ENCODE measurements at places on chromosomes 2 and 18.

DNA sequence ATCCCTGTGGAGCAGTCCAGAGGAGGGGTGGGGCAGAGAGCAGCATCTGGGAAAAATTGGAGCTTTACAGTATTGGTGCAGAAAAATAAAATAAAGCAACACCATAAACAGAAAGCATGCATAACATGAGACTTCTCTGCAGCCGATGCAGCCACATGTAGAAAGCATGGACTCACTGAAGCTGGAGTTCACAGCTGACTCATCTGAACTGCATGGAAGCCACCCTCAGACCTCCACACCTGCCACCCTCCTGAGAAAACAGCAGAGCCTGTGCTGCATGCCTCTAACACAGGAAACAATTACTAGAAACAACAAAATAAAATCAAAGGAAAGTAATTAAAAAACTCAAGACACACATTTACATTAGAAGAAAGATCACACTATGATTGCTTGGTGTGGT is 169.4 kb upstream of the ALKAL2 start:
- no peak for DNase-seq

- peak; percentile 43 for DNase-seq
These were observed 175.8 kb downstream of the LOXHD1 start for GRCh38 chr18:46481048-46481846.

DNA sequence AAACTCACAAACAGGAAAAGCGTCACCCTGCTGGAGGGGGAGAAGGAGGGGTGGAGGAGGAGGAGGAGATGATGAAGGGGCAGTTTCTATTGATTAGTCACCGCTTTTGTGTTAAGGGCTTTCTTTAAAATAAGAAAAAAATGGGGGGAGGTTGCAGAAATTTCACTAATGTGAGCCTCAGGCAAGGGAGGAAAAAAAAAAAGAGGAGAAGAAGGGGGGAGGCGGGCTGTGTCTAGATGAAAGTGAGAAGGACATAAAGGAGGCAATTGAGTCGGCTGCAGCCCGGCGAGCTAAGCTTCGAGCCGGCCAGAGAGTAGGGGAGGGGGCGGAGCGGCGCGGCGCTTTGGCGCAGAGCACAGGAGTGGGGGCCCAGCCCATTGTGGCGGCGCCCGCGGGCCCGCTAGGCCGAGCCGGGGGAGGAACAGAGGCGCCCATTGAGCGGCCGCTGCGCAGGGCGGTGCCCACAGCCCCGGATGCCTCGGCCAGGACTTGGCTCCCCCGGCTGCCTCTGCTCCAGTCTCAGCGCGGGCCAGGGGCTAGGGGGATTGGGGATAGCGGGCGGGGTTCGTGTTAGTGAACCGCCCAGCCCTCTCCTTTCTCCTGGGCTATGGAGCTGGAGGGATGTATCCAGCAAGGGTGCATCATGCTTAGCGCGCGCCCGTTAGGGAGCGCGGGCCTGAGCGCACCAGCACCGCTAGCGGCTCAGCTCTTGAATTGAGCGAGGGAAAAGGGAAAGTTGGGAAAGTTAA is 7.9 kb downstream of the PAX3 start:
- no peak for DNase-seq

DNA sequence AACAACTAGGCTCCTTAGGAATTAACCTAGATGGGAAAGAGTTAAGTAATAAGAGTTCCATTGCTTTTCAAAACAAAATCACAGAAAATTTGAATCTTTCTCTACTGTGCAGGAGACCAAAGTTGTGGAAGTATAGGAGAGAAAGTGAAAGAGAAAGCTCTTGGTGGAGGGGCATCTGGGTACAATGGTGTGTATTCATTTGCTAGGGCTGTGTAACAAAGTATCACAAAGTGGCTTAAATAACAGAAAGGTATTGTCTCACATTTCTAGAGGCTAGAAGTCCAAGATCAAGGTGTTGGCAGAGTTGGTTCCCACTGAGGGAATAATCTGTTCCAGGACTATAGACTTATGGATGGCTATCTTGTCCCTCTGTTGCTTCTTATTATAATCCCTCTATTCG is 50.5 kb upstream of the GORASP2 start:
- peak; percentile 19 for DNase-seq

DNA sequence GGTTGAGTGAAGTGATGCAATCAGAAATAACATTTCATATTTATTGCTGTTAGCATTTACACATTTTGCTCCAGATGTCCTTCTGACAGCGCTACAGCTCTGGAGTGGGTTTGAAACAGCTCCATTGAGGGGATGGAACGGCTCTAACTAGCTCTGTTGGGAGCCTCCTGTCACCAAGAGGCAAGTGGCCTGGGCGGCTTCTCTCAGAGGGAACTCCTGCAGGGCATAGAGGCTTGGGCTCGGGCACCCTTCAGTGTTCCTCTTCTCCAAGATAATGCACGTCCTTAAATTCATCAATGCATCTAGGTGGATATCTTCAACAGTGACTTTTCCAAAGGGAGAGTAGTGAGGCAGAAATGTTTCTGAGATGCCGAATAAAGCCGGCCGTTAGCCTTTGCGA is 122.5 kb downstream of the CNTNAP5 start:
- no peak for DNase-seq

DNA sequence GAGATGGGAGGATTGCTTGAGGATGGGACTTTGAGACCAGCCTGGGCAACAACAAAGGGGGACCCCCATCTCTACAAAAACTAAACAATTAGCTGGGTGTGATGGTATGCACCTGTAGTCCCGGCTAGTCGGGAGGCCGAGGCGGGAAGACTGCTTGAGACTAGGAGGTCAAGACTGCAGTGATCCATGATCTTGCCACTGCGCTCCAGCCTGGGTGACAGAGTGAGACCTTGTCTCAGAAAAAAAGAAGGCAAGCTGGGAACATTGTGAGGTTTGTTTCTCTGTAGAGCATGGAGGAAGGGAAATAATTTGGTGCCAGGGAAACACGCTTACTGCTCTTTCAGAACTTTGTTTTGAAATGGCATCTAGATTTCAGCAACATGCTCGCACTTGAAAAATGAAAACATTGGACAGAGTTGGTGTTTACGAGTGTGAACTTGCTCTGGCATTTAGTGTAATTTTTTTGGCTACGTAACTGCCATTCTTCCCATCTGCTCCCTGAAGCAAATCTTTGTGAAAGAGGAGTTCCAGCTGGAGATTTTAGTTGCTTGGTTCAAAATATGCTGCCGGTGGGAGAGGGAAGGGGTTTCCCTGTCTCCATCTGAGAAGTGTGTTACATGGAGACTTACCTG is 125.6 kb upstream of the DLX2 start:
- no peak for DNase-seq

DNA sequence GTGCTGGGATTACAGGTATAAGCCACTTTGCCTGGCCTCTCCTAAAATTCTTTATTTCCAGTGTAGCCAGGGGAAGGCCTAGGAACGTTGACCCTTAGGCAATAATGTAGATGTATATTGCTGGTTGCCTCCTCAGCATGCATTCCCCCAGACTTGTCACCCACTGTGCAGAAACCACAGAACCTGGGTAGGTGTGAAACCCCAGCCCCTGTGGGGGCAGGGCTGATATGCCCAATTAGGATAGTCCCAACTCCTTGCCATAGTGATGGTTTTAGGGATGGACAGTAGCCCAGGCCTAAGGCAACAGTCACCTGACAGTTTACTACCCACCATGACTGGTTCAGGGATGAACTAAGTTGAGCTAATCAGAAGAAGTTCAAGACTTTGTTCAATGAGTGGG is 57.7 kb downstream of the TMEM247 start:
- DNase-seq = no peak

- DNase-seq = peak; percentile 34
These were observed 316.8 kb upstream of the KCNH7 start for GRCh38 chr2:163155279-163155883.

- no peak for DNase-seq
These were observed 1374.1 kb upstream of the NXPH2 start for GRCh38 chr2:140154271-140154670.

DNA sequence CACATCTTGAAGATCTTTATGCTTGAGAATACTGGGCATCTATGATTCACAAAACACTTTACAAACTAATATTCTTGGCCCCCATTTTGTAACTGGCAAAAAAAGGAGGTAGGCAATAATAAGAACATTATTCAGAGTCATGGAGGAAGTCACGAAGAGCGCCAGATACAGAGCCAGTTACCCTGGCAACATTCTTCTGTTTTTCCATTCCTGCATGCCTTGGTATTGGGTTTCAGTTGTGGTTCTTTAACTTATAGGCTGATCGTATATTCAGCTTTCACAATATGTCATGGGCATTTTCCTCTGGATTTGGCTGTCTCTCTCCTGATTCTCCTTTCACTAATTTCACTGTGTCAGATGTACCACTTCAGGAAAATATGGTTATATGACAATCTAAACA is 234.7 kb downstream of the HRH4 start:
- DNase-seq = no peak

DNA sequence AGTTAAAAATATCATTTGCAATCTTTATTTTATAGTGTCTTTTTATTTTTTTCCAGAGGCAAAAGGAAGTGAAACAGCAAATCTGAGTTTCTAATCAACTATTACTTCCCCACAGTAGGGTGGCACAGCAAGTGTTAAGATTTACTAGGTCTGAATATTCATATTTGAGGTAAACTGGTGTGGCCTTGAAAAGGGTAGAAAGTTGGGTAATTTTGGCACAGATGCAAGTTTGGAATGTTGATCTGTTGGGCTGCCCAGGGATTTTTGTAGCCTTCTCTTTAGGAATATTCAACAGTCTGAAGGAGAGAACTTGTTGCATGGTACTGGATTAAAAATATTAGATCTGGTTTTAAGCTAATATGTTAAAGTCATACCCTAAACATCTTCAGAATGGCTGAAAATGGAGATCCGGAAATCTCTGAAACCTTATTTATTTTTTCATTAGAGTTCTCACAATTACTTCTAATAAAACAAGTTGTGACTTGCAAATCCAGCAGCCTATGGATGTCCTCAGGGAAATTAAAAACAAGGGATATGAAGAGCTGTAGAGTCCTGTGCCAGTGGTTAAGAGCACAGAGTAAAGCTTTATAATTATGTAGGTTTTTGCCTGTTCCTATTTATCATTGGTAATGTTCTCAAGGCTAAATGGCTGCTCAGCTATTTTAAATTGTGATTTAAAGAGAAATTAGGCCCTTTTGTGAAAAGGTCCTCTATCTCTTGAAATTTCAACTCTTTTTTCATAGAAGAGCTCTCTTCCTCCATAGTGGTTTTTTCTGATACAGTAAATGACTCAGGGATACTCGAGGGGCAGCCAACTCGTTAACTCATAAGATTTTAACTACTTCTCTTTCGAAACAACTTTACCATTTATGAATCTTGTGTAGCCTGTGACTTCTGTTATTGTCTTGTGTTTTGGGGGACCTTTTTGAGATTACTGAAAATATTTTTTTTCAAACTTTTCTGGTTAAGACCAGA is 11.0 kb downstream of the TANK start:
- DNase-seq = peak; percentile 77

GRCh38 chr2:152238016-152238415 is 62.5 kb upstream of the STAM2 start:
- no peak for DNase-seq

- DNase-seq = peak; percentile 91
These were observed 14.3 kb downstream of the MALL start for GRCh38 chr2:110101280-110101844.

DNA sequence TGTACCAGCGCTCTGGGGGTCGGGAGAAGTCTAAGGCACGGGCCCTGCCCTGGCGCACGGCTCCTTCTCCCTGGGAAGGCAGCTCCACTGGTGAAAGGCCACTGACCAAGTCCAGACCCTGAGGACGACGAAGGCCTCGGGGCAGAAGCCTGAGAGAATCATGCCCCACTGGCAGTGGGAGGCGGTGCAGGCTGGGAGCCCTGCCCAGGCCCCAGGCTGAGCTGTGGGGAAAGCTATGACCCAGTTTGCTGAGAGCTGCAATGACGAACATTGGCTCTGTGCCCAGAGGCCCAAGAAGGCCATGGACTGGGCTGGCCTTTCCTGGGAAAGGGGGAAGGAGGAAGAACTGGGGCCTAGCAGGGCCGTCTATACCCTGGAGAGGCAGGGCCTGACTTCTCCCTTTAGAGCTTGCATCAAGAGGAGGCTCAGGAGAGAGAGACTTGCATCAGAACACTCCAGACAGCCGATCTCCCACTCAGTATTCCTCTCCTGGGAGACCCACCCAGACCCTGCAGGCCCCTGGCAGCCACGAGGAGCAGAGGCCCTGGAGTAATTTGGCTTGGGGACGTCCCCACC is 32.9 kb downstream of the HS1BP3 start:
- DNase-seq = peak; percentile 98

DNA sequence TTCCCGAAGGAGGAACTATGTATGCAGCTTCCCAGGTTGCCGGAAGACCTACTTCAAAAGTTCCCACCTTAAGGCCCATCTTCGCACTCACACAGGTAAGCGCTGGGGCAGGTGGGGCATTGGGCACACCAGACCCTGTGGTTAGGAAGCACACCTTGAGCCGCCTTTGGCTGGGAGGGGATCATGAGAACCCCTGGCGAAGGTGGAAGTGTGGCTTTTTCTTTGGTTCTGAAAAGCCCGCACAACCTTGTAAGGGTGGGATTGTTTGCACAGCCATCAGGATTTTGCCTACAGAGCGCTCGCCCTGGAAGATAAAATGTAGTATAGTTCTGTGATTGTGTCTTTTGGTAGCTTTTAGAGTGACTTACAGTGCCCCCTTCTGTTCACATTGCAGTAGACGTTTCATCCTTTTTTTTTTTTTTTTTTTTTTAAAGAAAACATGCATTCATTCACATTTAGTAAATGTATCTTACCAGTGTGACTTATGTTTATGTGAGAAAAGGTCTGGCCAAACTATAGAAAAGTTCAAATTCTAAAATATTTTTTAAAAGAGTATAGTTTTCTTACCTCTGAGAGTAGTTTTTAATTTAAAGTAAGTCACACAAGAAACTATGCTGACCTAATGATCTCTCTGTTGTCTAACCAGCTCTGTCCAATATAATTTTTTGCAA is 5.3 kb downstream of the KLF11 start:
- DNase-seq = peak; percentile 68

GRCh38 chr2:143728498-143728897 is 599.3 kb downstream of the ARHGAP15 start:
- no peak for DNase-seq

Data from suppressor macrophage treated with lipopolysaccharide for 4 hours (primary cell).